A549 (cell line): ENCODE measurements at places on chromosomes 4 and X.

DNA sequence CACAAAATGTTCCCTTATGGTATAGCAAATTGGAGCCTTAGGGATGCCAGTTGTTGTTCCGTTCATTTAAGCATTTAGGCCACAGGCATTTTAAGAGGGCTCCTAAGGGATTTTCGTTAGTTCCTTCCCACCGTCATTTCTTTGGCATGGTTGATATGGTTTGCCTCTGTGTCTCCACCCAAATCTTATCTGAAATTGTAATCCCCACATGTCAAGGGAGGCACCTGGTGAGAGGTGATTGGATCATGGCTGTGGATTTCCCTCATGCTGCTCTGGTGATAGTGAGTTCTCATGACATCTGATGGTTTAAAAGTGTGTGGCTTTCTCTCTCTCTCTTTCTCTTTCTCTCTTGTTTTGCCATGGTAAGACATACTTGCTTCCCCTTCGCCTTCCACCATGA is 104.1 kb downstream of the ASB9 start:
- no peak for DNase-seq

GRCh38 chrX:51024106-51024696 is 113.7 kb downstream of the BMP15 start:
- no peak for DNase-seq

DNA sequence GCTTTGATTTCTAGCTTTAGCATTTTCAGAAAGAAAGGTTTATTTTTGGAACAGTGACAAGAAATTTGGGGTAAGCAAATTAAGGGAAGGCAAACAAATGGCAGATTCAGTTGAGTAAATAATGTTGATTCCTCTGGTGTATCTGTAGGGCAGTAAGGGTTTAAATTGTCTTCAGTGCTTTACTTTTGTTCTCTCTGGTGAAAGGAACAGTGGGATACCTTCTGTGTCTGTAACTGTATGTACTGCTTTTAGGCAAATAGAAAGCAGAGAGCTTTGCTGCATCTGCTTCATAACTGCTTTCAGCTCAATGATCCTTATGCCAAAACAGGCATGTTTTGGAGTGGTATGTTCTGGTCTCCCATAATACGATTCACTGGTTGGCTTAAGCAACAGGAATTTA is 932.1 kb upstream of the SLIT2 start:
- DNase-seq: no peak

- peak; percentile 32 for DNase-seq
These were observed 519.5 kb downstream of the FGF13 start for GRCh38 chrX:138191998-138192397.

DNA sequence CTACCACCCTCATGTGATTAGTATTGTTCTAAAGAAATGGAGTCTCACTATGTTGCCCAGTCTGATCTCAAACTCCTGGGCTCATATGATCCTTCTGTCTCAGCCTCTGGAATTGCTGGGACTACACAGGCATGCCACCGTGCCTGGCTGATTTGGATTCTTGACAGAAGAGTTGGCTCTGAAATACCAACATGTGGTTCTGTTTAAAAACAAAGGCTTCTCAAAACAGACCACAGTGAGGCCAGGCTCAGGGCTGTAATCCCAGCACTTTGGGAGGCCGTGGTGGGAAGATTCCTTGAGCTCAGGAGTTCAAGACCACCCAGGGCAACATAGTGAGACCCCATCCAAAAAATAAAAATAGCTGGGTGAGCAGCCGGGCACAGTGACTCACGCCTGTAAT is 126.7 kb downstream of the DHRSX start:
- no peak for DNase-seq

DNA sequence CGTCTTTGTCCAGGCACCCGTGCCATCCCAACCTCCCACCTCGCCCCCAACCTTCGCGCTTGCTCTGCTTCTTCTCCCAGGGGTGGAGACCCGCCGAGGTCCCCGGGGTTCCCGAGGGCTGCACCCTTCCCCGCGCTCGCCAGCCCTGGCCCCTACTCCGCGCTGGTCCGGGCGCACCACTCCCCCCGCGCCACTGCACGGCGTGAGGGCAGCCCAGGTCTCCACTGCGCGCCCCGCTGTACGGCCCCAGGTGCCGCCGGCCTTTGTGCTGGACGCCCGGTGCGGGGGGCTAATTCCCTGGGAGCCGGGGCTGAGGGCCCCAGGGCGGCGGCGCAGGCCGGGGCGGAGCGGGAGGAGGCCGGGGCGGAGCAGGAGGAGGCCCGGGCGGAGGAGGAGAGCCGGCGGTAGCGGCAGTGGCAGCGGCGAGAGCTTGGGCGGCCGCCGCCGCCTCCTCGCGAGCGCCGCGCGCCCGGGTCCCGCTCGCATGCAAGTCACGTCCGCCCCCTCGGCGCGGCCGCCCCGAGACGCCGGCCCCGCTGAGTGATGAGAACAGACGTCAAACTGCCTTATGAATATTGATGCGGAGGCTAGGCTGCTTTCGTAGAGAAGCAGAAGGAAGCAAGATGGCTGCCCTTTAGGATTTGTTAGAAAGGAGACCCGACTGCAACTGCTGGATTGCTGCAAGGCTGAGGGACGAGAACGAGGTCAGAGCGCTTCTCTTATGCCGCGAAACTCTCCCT is at the start of gene TET2:
Gene TET2 (plus strand): TSS at position 601 of the 740 bp plus-strand sequence. CDS start 87,067 bp downstream, outside the sequence.
- DNase-seq: peak; percentile 79

DNA sequence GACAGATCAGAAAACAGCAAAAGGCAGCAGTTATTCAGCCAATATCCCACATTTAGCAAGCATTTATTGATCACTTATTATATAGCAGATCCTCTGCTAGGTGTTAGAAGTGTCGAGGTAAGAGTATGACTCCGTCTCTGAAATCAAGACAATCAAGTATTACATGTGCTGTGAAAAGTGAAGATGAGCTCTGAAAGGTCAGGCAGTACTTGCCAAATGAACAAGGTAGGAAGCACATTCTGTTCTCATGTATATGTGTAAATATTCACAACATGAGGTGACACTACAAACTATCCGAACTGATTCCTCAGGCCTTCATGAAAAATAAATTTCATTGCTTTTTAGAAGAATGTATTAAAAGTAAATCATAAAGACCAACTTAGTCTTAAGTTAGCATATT is 15.3 kb downstream of the ATP1B4 start:
- no peak for DNase-seq

- DNase-seq: no peak
These were observed 59.3 kb upstream of the GPC4 start for GRCh38 chrX:133474574-133474973.

- DNase-seq: no peak
These were observed 137.0 kb downstream of the AMMECR1 start for GRCh38 chrX:110180928-110181310.

DNA sequence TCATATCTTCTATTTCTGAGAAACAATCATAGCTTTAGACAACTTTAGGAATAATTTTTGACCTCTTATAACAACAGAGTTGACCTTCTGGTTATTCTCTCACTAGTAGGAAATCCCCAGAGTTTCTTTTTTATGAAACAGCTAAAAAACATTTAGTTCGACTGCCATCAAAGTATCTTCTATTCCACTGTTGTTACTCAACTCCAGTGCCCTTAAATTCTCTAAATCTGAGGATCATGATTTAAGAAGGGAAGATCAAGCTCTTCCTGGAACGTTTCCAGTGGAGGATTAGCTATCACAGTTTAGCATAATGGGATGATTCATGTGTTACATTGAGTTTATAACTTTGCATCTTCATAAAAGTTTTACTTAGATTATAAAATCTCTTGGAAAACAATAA is 134.9 kb upstream of the VEGFC start:
- peak; percentile 22 for DNase-seq

DNA sequence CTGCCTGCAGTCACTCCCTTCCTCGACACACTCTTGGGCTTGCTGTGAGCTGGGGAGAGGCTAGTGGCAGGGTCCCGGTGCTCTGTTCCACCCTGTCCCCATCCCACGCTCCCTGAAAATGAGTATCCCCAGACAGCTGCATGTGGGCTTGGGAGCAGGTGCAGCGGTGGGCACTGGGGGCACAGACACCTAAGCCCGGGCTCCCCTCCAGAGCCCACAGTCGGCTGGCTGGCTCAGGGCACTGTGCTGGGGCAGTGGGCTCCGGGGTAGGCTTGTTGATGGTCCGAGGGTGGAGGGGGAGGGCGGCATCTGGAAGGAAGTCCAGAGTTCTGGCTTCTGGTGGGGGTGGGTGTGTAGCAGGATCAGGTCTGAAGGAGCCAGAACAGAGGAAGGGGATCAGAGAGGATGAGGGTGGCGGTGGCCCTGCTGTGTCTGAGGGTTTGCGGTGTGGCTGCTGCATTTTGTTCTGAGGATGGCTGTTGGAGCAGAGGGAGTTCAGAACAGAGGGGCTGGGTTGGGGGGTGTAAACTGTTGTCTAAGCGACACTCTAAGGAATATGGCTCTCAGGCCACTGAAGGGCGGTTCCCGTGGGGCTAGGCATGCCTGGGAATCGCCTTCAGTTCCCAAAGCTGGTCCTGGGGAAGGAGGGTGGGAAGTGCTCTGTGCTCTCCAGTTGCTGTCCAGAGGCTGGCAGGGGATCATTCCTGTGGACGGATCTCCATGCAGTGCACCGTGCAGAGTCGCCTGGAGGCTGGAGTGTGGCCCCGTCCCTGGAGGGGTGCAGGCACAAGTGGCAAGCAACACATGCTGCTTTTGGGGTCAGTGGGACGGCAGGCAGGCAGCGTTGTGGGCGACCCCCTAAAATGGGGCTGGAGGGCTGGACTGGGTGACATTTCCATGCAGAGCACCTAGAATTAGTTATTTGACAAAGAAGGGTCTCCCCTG is 114.0 kb downstream of the SORCS2 start:
- DNase-seq: no peak

- DNase-seq: peak; percentile 81
These were observed 52.2 kb upstream of the ADGRG2 start for GRCh38 chrX:19174401-19175025.

DNA sequence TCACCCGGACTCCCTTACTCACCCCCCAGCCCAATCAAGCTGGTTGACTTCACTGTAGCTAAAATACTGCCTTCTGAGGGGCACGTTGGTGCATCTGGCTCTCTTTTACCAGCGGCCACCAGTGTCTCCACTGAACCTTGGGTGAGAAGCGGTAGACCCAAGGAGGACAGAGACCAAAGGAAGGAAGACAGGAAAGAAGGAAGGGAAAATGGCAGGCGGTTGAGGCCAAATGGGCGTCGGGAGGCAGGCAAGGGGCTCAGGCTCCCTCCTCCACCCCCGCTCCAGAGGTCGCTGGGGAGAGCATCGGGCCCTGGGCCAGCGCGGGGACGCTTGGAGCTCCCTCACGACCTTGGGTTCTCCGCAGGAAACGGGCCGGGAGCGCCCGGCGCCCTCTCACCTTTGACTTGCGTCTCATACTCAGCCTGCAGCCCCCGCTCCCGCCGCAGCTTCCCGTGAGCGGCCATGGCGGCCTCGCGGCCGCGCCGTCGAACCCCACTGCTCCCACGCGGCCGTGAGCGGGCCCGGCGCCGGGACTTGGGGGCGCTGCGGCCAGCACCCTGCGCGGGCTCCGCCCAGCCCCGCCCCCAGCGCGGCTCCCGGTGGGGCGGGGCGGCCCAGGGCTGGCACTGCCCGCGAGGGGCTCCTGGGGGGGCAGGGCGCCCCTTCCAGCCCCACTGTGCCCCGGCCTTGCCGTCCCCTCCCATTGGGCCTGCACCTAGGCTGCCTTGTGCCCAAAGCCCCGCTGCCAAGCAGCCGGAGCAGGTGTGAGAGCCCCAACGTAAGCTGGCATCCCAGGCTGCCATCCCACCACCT is at the start of gene ARHGAP4:
Gene ARHGAP4 (minus strand): TSS at position 526 of the 813 bp plus-strand sequence. CDS start 62 bp downstream, at position 464.
- DNase-seq: no peak

GRCh38 chrX:2406891-2407518 is 93.8 kb downstream of the DHRSX start:
- no peak for DNase-seq

GRCh38 chr4:1472911-1473518 is 66.8 kb upstream of the NKX1-1 start:
- DNase-seq: no peak

DNA sequence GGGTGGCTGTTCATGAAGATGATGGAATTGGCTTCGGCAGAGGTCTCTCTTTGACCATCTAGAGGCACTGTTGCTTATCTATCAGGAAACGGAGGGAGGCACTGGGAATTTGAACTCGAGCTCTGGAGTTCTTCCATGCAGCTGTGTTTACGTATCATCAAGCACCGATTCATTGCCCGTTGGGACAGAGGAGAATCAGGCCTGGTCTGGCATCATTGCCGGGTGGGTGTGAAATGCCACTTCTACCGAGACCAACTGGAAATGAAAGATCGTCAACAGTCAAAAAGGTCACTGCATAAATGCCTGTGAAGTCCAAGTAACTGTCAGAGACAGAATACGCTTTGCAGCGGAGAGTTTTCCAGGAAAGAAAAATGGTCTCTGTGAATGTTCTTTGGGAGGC is 166.9 kb downstream of the ASMT start:
- DNase-seq: no peak

- no peak for DNase-seq
These were observed 114.5 kb upstream of the RBPJ start for GRCh38 chr4:26206339-26206738.

GRCh38 chr4:7263166-7263565 is 70.8 kb downstream of the SORCS2 start:
- DNase-seq: no peak

DNA sequence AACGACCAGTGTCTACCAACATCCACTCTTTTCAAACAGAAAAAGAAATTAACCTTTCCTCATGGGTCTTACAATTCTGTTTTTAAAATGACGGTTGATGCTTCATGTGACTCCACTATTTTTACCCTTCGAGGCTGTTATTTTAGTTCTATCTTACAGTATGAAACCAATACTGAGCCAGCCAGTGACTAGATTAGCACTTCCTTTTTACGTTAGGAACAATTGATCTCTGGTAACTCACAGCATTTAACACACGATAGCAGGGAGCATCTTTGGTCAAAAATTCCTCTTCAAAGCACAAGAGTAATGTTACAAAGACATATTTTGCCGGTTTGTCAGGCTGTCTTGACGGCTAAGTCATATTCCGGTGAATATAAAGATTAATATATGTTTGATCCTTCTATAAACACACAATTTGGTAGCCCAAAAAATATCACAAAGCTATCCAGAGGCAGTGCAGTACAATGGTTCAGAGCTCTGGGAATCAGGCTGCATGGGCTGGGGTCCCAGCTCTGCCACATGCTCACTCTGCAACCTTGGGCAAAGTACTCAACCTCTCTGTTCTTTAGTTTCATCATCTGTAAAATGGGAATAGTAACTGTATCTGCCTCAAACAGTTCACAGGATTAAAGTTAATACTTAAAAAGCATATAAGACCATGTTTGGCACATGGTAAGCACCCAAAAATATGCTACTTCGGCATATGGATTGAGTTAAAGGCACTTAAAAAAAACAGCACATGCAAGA is 62.9 kb upstream of the TXK start:
- no peak for DNase-seq

- DNase-seq: no peak
These were observed 1.9 kb upstream of the CITED1 start for GRCh38 chrX:72307646-72308051.

GRCh38 chr4:126440297-126440696 is 1125.5 kb downstream of the FAT4 start:
- no peak for DNase-seq

GRCh38 chrX:15797707-15798106 is 7.4 kb downstream of the ZRSR2 start:
- DNase-seq: no peak

DNA sequence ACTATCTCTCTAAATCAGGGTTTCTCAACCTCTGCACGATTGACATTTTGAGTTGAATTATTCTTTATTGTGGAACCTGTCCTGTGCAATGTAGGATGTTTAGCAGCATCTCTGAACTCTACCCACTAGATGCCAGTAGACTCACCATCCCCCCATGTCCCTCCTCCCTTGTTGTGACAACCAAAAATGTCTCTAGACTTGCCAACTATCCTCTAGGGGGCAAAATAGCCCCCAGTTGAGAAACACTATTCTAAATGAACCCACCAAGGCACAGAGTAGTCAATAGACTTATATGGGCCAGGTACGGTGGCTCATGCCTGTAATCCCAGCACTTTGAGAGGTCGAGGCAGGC is 49.1 kb upstream of the GAB1 start:
- no peak for DNase-seq
